Thymus (tissue), 14 donors: ENCODE measurements at places on chromosomes 4 and X.

- no peak for DNase-seq
Measured at GRCh38 chrX:107574054-107574683, 54.1 kb upstream of the PRPS1 start.

GRCh38 chrX:24860140-24860539, 155.6 kb downstream of the ARX start:
- DNase-seq = no peak

DNA sequence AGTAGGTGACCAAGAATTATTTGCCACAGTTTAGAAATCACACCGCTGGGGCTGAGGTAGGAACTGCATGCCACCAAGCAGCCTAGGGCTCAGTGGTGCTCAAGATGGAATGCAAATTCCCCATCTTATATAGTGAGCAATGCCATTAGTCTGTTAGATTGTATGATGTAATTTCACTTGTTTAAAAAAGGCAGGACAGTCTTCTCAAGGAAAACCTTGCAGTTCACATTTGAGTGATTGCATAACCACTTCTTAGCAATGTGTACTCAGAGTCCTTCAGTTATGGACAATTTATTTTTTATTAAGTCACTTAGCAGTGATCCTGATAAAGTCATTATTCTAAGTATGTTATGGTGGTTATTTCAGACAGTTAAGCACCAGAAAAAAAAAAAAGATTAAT, 142.9 kb upstream of the SFRP2 start:
- DNase-seq = no peak

- DNase-seq = no peak
Measured at GRCh38 chrX:153865321-153865580, 20.7 kb downstream of the L1CAM start.

- no peak for DNase-seq
Measured at GRCh38 chr4:1500231-1500965, 94.2 kb upstream of the NKX1-1 start.

- no peak for DNase-seq
Measured at GRCh38 chrX:136827026-136827425, 46.3 kb upstream of the ARHGEF6 start.

DNA sequence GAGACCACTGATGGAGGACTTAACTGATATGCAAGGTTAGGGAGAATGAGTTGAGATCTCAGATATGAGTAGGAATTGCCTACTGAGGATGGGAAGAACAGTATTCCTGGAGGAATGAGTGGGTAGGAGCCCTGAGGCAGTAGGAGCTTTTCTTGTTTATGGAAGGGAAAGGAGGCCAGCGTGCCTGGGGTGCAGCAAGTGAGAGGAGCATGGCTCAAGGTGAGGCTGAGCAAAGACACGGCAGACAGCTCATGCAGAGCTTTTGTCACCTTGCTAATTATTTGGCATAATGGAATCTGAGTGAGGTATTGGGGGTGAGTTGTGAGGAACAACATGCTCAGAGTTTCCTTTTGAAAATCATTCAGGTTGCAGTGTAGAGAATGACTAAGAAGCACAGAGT, 65.3 kb upstream of the IBSP start:
- no peak for DNase-seq

GRCh38 chr4:15375667-15376066, 52.2 kb upstream of the C1QTNF7 start:
- DNase-seq = no peak

DNA sequence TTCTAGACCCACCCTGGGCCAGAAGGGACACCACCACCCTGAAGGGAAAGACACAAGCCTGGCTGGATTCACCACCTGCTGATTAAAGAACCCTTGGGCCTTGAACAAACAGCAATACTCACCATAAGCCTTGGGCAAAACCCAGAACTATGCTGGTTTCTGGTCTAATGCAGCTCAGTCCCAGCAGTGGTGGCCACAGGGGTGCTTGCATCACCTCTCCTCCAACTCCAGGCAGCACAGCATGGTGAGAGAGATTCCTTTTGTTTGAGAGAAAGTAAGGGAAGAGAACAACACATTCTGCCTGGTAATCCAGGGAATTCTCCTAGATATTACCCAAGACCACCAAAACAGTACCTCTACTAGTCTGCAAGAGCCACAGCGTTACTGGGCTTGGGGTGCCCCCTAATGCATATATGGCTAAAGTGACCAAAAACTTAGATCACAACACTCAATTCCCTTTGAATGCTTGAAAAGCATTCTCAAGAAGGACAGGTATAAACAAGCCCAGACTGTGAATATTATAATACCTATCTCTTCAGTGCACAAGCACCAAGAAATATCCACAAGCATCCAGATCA, 25.7 kb downstream of the RNF128 start:
- no peak for DNase-seq

DNA sequence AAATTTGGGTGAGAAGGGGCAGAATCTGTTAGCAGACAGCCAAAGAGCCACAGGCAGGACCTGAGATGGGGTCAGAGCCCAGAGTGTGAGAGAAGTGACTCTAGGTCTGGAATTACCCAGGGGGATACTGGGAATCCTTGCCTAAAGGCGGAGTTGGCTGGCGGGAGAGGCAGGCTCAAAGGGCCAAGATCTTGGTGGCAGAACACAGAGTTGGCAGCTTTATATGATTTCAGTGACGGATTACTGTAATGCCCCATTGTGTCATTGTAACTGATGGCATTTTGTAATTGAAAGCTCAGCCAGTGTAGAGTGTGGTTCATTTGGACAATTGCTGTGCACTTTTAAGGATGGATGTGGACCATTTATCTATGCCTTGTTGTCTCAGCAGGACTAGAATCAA, 77.3 kb downstream of the SMIM20 start:
- no peak for DNase-seq

- no peak for DNase-seq
Measured at GRCh38 chr4:171629182-171629581, 184.0 kb upstream of the GALNTL6 start.

- DNase-seq = no peak
Measured at GRCh38 chr4:153852501-153852900, 63.6 kb upstream of the SFRP2 start.

- no peak for DNase-seq
Measured at GRCh38 chrX:25175743-25176142, 160.0 kb upstream of the ARX start.

GRCh38 chrX:150192816-150193215, 170.3 kb upstream of the MAMLD1 start:
- DNase-seq = no peak

DNA sequence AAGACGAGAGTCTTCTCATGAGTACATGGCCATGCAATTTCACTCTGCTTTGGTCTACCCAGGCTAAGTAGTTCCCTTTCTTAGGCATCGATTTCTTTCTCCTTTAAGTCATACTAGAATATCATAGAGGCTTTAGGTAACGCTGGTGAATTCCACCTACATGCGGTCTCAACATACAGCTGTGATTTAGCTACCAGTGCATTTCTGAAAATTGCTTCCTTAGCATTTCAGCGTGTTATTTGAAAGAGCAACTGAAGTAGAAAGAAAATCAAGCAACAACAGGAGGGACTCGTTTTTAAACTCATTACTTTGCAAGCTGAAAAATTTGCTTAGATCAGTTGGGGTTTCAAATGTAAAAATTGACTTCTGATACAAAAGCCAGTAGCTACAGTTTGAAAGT, 48.1 kb upstream of the RASGEF1B start:
- DNase-seq = no peak

DNA sequence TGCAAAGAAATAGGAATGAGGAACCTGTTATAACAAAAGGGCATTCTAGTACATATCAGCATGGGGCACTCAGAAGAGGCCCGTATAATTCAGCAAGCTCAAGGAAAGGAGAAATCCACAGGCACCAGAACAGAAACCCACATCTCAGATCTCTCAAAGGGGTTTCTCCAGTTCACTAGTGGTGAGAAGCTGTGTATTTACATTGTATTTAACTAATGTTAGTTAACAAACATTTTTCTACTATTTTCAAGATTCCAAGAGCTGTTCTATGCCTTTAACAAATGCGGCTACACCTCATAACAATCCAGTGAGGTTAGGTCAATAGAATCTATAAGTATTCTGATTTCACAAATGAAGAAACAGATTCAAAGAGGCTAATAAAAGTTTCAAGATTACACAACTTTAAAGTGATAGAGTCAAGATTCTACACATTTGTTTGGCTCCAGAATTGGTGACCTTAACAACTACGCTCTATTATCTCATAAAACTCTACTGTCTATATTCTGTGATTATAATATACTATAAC, 77.3 kb downstream of the CXXC4 start:
- DNase-seq = no peak

- DNase-seq = no peak
Measured at GRCh38 chrX:115535844-115536243, 25.1 kb upstream of the PLS3 start.

DNA sequence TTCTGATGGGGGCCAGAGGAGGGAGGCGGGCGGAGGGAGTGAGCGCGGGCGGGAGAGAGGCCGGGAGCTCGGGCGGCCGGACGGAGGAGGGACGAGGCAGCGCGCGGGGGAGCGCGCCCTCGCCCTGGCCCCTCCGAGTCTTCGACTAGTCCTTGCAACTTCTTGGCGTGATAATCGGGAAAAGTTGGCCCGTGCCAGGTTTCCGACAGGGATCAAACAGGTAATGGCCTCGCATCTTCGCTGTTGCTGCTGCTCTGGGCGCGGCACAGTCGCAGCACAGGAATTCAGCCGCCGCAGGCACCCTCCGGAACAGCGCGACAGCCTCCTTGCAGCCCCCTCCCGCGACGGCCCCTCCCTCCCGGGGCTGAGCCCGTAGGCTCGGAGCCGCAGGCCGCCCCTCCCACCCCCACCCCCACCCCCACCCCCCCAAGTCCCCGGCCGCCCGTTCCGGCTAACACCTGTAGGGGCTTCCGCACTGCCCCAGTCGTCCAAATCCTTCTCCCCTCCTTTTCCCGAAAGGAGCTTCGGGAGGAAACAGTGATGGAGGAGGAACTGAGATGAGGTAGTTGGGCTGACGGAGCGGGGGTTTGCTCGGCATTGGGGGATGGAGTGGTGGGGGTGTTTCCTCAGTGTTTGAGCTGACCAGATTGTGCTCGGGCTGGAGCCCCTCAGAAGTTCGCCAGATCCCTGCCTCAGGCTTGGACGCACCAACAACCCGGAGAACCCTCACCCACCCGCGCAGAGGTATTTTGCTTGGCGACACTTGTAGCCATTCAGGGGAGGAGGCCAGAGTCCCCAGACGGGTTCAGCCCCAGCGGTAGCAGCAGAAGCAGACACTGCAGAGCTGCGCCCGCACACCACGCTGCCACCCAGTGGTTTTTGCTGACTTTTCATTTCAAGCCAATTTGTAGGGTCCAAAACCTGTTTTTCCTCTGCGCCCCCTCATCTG, at the start of gene FGF13:
FGF13 (minus strand) TSS at position 319 of the 949 bp plus-strand sequence. CDS start 714 bp downstream, outside the sequence.
- no peak for DNase-seq

GRCh38 chr4:145679520-145679919, 426 bp upstream of the C4orf51 start:
- no peak for DNase-seq

- no peak for DNase-seq
Measured at GRCh38 chr4:19879330-19879729, 372.4 kb upstream of the SLIT2 start.

DNA sequence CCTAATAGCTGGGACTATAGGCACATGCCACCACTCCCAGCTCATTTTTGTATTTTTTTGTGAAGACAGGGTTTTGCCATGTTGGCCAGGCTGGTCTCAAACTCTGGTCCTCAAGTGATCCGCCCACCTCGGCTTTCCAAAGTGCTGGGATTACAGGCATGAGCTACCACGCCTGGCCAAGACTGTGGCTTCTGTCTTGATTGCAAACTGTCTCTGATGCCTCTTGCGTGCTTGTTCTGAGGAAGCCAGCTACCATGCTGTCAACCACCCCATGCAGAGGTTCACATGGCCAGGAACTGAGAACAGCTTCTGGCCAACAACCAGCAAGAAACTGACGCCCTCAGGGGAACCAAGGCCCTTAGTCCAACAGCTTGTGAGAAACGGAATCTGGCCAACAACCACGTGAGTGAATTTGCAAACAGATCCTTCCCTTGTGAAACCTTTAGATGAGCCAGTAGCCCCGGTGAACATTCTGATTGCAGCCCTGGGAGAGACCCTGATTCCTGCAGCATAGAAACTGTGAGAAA, 71.2 kb downstream of the SUPT20HL2 start:
- no peak for DNase-seq

GRCh38 chrX:38811515-38812243, 10.4 kb downstream of the MID1IP1 start:
- no peak for DNase-seq

- no peak for DNase-seq
Measured at GRCh38 chr4:105666693-105667092, 41.8 kb downstream of the INTS12 start.

- no peak for DNase-seq
Measured at GRCh38 chr4:85414972-85415371, 60.0 kb upstream of the ARHGAP24 start.

DNA sequence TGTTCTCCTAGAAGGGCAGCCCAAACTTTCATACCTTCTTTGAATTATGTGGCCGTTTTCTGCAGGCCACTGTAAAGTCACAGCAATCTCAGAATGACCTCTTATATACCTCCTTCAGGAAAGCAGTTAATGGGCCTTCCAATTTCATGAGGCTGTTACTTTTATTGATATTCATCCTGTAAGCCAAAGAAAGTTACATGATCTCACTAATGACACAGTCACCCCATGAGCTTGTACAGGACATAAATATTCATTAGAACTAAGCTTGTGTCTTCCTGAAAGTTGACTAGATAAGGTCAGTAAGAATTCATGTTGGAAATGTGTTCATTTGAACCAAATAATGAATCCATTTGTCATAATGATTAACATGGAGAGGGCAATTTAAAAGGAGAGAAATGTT, 283.1 kb upstream of the NWD2 start:
- no peak for DNase-seq

- no peak for DNase-seq
Measured at GRCh38 chr4:75696581-75696980, 23.4 kb upstream of the G3BP2 start.

GRCh38 chr4:52841682-52842456, 20.2 kb upstream of the RASL11B start:
- no peak for DNase-seq

DNA sequence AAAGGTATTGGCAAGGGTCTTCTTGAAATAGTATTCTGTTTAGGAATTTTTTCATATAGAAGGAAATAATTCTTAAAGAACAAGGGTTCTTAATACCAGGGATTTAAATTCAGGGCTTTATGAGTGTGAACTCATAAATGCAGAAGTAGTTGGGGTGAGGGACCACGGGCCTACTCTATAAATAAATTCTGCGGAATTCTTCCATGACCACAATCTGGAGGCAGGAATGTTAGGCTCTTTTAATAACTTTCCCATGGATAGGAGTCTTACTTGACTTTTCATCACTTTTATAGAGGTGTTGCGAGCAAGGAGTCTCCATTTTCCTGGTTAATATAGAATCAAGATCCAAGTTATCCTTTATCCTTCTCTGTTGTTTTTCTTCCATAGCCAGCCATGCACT, 76.7 kb upstream of the SLC4A4 start:
- no peak for DNase-seq

- no peak for DNase-seq
Measured at GRCh38 chr4:155076256-155076785, 132.1 kb upstream of the NPY2R start.

DNA sequence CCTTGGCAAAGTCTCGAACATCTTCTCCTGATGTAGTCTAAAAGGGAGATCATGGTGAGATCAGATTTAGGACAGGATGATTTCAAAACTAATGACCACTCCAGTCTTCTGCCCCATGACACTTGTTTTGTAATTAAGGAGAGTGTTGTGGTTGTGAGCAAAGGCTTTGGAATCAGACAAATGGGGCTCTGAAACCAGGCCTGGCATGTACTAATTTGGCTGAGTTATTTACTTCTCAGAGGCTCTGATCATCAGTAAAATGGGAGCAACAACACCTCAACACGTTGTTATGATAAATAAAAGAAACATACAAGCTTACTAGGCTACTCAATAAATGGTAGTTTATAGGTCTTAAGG, 106.9 kb upstream of the FTHL17 start:
- DNase-seq = no peak
